SJSA1 (cell line): ENCODE measurements at places on chromosomes 6 and 20. TPM values are rescaled to one million over a fixed set of nuclear protein-coding genes. Genes with fewer than 3 reads are reported as not detected.
A peak's percentile ranks its signal among the peaks of the same experiment; 100 is the strongest.

GRCh38 chr6:44567406-44567805, 179.9 kb downstream of the CDC5L start:
- no peak overlapping the region for H3K4me3 ChIP-seq
- no peaks in the 10 kb centered on the region for H3K27me3 ChIP-seq
- no peaks in the 10 kb centered on the region for H3K36me3 ChIP-seq
- DNase-seq, result peak; percentile 84
- peak overlapping the region; percentile 54 for H3K27ac ChIP-seq

GRCh38 chr6:67345946-67346345, 1289.1 kb upstream of the ADGRB3 start:
- H3K36me3 ChIP-seq, result no peaks in the 10 kb centered on the region
- DNase-seq, result no peak
- H3K27ac ChIP-seq, result no peak overlapping the region
- H3K27me3 ChIP-seq, result no peaks in the 10 kb centered on the region

- no peaks in the 10 kb centered on the region; the same call in 1 of the 2 replicates for H3K27me3 ChIP-seq
- H3K4me3 ChIP-seq, result no peak overlapping the region
- H3K4me1 ChIP-seq, result peaks cover 26% of the 10 kb centered on the region
- no peaks in the 10 kb centered on the region for H3K36me3 ChIP-seq
- no peak for DNase-seq
- no peak overlapping the region for H3K27ac ChIP-seq
Observed at GRCh38 chr6:128206610-128207426, 306.0 kb upstream of the THEMIS start.

DNA sequence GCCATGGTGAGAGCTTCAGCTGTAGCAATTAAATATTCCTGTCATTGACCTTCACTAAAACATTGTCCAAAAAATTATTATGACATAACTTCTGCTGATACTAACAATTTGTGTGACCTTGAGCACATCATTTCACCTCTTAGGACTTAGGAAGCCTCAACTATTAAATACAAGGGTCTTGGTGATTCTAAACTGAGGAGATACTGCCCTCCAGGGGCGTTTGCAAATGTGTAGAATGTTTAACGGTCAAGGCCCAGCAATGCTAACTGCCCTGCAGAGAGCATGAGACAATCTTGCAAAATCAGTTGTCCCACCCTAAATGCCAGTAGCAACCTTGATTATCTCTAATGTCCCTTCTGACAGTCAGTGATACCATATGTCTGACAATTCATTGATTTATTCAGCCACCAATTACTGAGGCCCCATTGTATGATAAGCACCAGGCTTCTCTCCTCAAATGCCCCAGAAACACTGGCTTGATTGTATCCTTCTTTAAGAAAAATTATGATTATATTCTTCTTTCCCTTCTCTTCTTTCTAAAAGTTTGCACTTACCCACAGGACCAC, 284.1 kb upstream of the PLN start:
- H3K27ac ChIP-seq, result no peak overlapping the region
- H3K4me3 ChIP-seq, result no peak overlapping the region
- H3K27me3 ChIP-seq, result no peaks in the 10 kb centered on the region
- no peak for DNase-seq
- H3K4me1 ChIP-seq, result no peaks in the 10 kb centered on the region

- H3K36me3 ChIP-seq, result peaks cover 25% of the 10 kb centered on the region
- DNase-seq, result no peak
- H3K4me3 ChIP-seq, result no peak overlapping the region
- peaks cover 26% of the 10 kb centered on the region for H3K4me1 ChIP-seq
- no peaks in the 10 kb centered on the region for H3K27me3 ChIP-seq
- peak overlapping the region; percentile 64 for H3K27ac ChIP-seq
Observed at GRCh38 chr20:37868851-37869333, 34.0 kb upstream of the VSTM2L start.

GRCh38 chr6:43604174-43604573, 24.9 kb downstream of the GTPBP2 start:
- no peak overlapping the region for H3K27ac ChIP-seq
- no peaks in the 10 kb centered on the region for H3K4me1 ChIP-seq
- no peaks in the 10 kb centered on the region for H3K27me3 ChIP-seq
- no peak overlapping the region for H3K4me3 ChIP-seq

DNA sequence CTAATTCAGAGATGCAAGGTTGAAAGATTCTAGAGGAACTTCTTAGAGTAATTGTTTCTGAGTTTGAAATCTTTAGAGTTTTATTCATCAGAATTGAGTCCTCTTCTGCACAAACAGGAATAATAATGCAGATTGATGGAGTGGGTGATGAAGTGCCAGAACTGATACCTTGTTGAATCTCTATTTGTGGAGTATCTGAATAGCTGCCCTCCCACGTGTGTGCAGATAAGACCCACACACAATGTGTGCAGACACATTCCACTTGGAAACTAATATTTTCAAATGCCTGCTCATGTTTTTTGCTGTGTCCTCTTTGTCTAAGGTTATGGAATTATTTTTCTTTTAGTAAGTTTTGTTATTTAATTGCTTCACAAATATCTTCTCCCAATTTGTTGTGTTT, 1167.8 kb upstream of the MAP3K7 start:
- no peaks in the 10 kb centered on the region for H3K36me3 ChIP-seq
- H3K4me1 ChIP-seq, result no peaks in the 10 kb centered on the region
- no peaks in the 10 kb centered on the region for H3K27me3 ChIP-seq
- H3K27ac ChIP-seq, result no peak overlapping the region
- no peak for DNase-seq
- H3K4me3 ChIP-seq, result no peak overlapping the region

DNA sequence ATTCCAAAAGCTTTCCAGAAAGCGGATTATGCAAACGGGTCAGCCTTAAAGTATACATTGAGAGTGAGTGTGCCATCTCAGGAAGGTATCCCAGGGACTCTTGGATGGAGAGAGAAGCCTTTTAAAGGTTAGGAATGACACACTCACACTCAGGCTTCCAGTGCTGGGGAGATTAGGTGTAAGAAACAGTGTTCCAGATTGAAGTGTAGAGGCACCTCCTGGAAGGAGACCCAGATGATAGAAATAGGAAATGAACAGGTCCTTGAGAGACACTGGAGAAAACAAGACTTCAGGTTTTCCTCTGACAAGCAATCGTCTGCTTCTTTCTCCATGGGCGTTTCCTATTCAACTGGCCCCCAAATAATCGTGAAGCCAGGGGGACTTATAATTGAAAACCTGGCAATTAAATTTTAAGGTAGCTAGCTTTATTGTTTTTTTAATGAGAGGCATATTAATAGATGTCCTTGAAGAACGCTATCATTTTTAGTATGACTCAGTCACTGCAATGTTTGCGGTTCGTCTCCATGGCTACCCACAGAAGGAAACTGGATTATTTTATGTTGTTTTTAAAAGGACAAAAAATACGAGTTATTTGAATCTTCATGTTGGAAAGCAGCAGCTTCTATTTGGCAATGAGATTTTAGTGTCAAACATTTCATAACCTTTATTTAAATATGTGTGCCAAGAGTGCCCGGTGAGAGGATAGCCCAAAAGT, 85.3 kb downstream of the TRMT6 start:
- H3K36me3 ChIP-seq, result no peaks in the 10 kb centered on the region
- DNase-seq, result no peak
- H3K27me3 ChIP-seq, result no peaks in the 10 kb centered on the region

The RPL7L1 gene
- total RNA-seq, result 90.0 and 114 TPM in 2 replicates

The MYB gene
- 0.16 TPM in 1 of 2 replicates, not detected in the other for total RNA-seq

The CLPSL2 gene
- not detected in 2 replicates for total RNA-seq

The POM121L2 gene
- total RNA-seq, result not detected in 2 replicates

The POLR1C gene
- total RNA-seq, result 24.4 and 28.3 TPM in 2 replicates

The CCDC170 gene
- total RNA-seq, result 0.61 and 2.4 TPM in 2 replicates
